ENCODE measurements at places on chromosomes 2 and 18. TPM values are rescaled to one million over a fixed set of nuclear protein-coding genes. Genes with fewer than 3 reads are reported as not detected.

Gene OSR1
- not detected for total RNA-seq

Gene KCNE4
- total RNA-seq = not detected

Gene RAMP1
- not detected for total RNA-seq

GRCh38 chr2:140246058-140246457, 1465.9 kb upstream of the NXPH2 start:
- DNase-seq = no peak

DNA sequence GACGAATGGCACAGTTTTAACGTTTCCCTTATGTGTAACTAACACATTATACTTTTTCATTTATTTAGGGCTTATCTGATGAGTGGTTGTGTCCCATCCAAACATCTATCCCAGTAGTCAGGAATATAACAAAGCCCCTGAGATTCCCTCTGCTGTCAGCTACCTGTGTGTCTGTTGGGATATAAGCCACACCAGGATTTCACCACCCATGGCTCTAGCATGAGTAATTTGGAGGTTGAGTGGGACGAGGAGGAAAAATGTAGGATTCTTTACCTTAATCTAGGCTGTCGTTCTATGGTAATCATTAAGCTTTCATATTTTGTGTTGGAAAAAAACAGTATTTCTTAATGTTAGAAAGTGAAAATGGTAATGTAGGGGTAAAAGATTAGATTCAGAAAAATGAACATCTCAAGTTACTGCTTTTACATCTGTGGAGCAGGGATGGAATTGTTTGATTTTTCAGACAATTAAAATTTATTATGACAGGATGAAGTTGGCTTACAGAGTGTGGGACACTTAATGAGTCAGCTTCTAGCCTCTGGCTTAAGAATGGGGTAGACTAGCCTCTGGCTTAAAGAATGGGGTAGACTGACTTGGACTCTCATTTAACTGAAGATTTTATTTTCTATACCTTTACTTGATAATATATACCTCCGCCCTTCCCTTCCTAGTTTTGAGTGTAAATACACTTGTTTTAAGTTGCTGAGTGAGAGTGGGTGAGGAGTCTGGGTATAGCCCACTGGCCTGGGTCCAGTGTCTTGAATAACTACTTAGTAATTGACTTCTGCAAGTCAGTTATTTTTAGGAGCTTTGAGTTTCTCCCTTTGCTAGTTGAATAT, 88.5 kb upstream of the RANBP2 start:
- DNase-seq = no peak

Gene ING5
- total RNA-seq = 25.0 TPM

- DNase-seq = no peak
These were observed 720.8 kb downstream of the DCDC2C start for GRCh38 chr2:4424153-4424552.

Gene CHN1
- 17.3 TPM for total RNA-seq

DNA sequence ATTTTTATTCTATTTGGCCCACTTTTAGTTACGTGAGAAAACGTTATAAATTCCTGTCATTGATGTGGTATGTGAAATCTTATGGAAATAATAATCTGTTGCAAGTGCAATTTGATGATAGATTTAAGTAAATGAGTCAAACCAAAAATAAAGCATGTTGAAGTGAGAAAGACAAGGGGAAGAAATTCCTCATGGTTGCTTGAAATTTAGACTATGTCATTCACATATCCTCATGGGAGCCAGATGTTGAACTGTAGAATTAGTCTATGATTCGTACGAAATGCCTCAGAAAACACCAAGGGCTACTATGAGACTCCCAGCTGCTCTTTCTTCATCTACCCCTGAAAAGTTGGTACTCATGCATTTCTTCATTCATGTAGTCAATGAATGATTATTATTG, 55.7 kb downstream of the KLHL14 start:
- no peak for DNase-seq

DNA sequence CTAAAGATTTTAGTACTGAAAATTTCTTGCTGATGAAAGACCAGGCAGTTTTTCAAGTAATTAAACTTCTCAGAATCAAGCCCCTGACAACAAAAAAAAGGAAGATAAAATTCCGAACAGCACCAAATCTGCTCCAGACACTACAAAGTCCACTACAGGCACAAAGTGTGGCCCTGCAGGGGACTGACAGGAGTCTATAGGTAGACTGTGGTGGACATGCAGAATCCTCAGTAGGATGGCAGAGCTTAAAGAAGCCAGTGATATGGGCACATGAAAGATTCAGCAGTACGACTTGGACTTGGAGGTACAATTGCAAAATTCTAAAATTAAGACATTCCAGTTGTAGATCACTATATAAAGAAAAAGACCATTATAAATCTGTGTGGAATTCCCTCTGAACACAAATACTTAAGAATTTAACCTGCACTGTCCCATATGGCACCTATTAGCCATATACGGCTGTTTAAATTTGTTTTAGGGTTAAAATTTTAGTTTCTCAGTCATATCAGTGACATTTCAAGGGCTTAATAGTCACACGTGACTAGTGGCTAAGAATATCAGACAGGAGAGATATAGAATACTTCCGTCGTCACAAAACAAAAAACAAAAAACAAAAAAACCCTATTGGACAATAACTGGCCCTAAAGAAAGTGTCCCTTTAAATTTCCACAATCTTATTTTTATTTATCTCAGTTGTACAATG, 32.0 kb downstream of the SFT2D3 start:
- no peak for DNase-seq

DNA sequence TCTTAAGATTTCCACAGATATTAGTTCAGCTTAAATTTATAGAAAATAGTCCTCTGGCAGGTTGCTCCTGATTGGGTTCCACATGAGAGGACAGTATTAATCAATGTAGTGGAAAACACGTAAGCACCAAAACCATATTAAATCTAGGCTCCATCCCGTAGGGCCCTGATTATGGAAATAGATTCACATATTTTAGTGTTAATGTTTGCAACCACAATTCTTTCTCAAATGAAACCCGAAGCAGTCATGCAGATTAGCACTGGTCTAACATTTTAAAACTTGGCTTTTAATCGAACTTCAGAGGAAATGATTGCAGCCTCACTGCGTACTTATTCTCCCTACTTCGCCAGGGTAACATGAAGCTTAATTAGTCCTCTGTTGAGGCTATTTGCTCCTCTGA, 60.9 kb downstream of the METTL4 start:
- DNase-seq = no peak

Gene MC4R
- not detected for total RNA-seq

Gene IL36B
- total RNA-seq = not detected

GRCh38 chr2:38619458-38620164, 16.9 kb upstream of the HNRNPLL start:
- no peak for DNase-seq

DNA sequence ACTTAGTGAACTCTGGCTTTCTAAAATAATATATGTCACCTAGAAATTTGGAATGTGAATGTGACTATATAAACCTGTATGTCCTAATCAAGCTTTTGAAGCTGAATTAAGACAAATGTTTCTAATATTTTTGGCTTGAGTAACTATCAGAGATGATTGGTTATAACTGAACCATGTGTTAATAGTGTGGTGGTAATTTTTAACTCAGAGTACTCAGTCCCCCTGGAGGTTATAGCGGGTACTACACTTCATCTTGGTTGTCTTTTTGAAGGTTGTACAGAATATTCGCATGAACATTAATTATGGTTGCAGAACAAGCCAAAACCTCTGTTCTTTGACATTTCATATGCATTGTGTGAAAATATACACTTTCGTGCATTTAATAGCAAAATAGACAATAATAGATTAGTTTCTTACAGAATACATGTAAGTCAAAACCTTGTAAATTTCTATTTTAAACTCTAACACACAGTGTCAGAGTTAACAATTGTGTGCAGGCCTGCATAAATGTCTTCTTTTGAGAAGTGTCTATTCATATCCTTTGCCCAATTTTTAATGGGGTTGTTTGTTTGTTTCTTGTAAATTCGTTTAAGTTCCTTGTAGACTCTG, 86.0 kb downstream of the OSBPL6 start:
- peak; percentile 26 for DNase-seq

Gene GNAL
- total RNA-seq = 0.46 TPM

DNA sequence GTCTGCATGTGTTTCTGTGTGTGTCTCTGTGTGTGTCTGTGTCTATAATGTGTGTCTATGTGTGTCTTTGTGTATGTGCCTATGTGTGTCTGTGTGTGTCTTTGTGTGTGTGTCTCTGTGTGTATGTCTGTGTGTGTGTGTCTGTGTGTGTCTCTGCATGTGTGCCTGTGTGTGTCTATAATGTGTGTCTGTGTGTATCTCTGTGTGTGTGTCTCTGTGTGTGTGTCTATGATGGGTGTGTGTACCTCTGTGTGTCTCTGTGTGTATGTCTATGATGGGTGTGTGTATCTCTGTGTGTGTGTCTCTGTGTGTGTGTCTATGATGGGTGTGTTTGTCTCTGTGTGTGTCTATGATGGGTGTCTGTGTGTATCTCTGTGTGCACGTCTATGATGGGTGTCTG, 126.2 kb upstream of the GPC1 start:
- DNase-seq = no peak

DNA sequence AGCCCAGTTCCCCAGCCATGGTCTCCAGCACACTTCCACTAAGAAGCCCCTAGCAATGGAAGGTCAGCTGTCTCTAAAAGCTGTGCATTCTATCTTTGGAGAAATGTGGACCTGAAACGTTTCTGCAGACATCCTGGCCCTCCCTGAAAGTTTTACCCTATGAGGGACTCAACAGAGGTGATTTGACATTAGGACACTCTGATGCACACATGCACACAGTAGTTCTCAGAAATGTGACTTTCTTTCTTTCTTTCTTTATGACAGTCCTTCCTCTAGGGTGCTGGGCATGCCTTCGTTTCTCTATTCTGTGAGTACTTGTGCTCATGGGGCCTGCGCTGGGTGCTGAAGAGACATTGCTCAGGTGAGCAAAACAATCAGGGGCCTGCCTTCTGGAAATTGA, 857.3 kb downstream of the RNF144A start:
- no peak for DNase-seq

Gene MOGAT1
- total RNA-seq = not detected

Gene PDCD1
- total RNA-seq = not detected

GRCh38 chr2:28716265-28716865, 35.3 kb upstream of the PPP1CB start:
- DNase-seq = peak; percentile 66

Gene UGT1A7
- not detected for total RNA-seq

Gene GREB1L
- total RNA-seq = 0.20 TPM

Gene ZSWIM2
- total RNA-seq = not detected

Gene ATOH8
- total RNA-seq = 23.8 TPM

Gene SIGLEC15
- 0.13 TPM for total RNA-seq

DNA sequence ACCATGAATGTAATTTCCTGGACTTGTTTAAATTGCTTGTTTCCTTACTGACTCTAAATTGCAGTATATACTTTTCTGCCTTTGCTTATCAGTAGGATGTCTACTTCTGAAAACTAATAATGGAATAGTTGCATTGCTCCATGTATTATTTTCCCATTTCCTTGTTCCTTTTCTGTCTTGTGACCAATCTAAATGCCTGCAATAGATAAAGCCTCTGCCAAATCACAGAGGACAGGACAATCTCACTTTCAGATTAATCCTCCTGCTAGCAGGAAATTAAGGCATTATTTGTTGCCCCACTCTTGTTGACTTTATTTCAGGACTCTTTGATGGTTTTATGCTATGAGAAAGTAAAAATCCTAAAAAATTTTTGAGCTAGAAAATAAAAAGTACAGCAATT, 4.7 kb upstream of the ESCO1 start:
- no peak for DNase-seq

Gene CLIP4
- 35.5 TPM for total RNA-seq

GRCh38 chr2:238006510-238006909, 39.7 kb downstream of the UBE2F start:
- no peak for DNase-seq

GRCh38 chr2:102253753-102254150, 57.6 kb upstream of the IL1RL1 start:
- no peak for DNase-seq

DNA sequence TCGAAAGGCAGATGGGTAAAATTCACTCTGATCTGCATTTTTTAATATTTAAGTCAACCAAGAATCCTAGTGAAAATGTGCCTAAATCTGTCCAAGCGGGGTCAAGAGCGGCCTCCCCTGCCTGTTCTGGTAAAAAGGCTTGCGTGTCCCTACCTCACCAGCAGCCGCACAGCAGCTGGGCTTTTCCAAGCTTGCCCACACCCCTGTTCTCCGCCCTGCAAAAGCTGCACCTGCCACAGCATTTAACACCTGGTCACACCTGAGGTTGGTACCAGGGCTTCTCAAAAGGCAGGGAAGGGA, 25.8 kb upstream of the TMEM182 start:
- DNase-seq = no peak

DNA sequence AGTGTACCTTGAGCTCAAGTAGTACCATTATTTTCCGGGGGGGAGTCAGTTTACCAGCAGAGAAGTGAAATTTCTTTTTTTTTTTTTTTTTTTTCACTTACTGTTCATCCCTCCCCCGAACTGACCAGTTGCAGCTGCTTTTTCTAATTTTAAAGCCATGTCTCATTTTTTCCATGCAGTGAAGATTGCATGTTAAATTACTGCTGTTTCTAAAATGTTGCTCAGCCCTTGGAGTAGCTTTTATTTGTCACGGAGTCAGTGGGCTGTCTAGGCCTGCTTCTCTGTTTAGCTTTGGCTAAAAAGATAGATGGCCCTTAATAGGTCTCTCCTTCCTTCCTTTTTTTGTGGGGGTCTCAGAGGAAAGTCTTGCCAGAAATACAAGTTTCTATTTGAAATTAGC, 70.2 kb downstream of the NGEF start:
- DNase-seq = no peak

- no peak for DNase-seq
These were observed 141.1 kb downstream of the KLHL29 start for GRCh38 chr2:23526114-23526513.

Gene TTN
- total RNA-seq = 2.7 TPM

DNA sequence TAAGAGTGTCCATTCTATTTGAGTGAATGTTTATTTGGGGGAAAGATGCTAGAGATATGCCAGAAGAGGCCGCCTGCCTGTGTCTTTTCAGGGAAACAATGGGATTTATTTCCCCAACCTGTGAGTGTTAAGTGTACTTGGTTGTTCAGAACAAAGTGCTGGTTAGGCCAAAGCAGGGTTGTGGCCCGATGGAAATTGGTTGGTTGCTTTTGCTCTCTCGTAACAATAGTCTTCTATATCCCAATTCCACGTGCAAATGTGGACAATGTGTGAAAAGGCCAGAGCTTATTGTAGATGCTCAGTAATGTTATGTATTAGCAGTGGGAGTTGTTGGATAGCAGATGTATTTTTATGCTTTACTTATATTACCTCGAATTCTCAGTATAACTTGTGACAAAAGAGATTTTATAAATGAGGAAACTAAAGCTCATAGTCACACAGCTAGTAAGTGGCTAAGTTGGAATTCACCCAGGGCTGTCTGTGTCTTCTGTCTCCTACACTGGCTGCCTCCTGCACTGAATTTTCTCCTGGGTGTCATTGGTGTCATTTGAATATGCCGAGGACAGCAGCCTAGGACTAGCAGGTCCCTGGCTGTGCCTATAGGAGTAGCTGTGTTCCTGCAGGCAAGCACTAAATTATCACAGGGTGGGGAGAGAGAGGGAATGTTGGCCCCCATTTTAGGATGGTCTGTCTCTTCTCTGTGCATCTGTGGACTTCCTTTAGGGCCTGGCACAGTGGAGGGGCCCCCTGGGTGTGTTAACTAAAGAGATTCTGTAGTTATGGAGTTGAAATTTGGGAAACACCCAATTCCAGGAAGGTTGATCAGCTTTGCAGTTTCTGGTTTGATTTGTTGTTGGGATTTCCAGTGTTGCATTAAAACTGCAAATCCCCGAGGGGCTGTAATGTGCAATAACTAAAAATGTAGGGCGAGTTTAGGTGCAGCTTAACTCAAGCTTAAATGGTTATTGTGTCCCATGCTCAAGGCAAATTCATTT, 21.6 kb downstream of the GPD2 start:
- no peak for DNase-seq

Gene GALNT3
- 0.13 TPM for total RNA-seq

Gene PLEK
- 0.11 TPM for total RNA-seq
